ENCODE measurements at places on chromosomes 1 and 21.

- no peak for DNase-seq
Observed at GRCh38 chr1:80154176-80154575, 1147.6 kb upstream of the ADGRL4 start.

DNA sequence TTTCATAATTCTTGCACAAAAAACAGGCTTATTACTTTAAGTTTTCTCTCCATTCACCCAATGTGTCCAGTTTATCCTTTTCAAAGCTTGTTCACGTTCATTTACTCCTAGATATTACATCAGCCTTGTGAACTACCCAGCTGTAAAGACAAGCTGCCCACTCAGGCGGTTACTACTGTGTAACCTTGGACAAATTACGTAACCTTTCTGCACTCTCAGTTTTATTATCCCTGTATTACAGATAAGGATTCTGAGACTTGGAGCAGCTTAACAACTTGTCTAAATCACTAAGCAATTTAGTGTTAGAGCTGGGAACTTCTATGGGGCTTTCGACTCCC lies 20.5 kb upstream of the LPAR3 start:
- peak; percentile 30 for DNase-seq

- no peak for DNase-seq
Observed at GRCh38 chr1:2132222-2133038, 62.1 kb downstream of the FAAP20 start.

- DNase-seq, result no peak
Observed at GRCh38 chr1:97270508-97271307, 549.1 kb downstream of the PTBP2 start.

- no peak for DNase-seq
Observed at GRCh38 chr1:92310185-92310597, 11.3 kb downstream of the RPAP2 start.

GRCh38 chr21:34913811-34914210 lies 135.3 kb downstream of the RUNX1 start:
- DNase-seq, result no peak
